ENCODE measurements at places on chromosomes 6 and 20. TPM values are rescaled to one million over a fixed set of nuclear protein-coding genes. Genes with fewer than 3 reads are reported as not detected.

Gene RPS6KA2
- total RNA-seq, result 38.1 TPM

Gene TMEM244
- 0.47 TPM for total RNA-seq

Gene PNPLA1
- not detected for total RNA-seq

Gene SLC26A8
- not detected for total RNA-seq

Gene ERMARD
- 38.9 TPM for total RNA-seq
